Left colon (tissue), 2 donors: ENCODE measurements at places on chromosomes 2 and 18. TPM values are rescaled to one million over a fixed set of nuclear protein-coding genes. Genes with fewer than 3 reads are reported as not detected.

DNA sequence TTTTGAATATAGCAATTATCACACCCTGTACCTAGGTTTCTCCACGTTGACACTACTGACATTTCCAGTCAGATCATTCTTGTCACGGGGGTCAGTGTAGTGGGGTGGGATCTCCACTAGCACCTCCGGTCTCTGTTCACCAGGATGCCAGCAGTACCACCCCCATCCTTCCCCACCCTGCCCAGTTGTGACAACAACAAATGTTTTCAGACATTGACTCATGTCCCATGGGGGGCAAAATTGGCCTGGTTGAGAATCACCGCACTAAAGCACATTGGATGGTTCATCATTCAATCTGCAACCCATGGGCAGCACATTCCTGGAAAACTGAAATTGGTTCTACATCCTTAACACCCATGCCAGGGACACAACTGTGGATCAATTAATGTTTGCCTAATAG, 32.3 kb downstream of the FEZ2 start:
- no peak for DNase-seq

GRCh38 chr2:149727927-149728326, 140.4 kb upstream of the MMADHC start:
- no peak for DNase-seq

- DNase-seq, result no peak
These were observed 357.7 kb upstream of the HNRNPA3 start for GRCh38 chr2:176854878-176855277.

DNA sequence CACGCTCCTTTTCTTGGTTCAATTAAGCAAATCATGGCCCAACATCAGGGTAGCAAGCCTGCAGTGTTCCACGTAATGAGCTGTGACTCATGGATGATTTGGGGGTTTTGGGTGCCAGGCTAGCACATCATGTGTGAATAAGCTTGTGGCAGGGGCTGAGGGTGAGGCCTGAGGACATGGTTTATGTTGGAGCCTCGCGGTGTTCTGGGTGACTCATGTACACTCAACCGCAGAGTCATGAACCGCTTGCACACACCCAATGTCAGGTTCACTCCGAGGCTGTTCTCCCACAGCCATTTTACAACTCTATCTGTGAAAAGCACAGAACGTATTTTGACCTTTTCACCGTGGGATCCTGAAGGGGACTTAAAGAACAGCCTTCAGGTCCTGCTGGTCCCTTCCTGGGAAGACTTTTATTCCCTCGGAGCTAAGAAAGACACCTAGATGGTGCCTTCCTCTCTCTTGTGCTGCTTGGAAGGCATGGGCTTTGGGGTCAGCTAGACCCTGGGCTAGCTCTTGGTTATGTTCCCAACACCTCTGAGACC, 139.9 kb upstream of the ZEB2 start:
- peak; percentile 30 for DNase-seq

DNA sequence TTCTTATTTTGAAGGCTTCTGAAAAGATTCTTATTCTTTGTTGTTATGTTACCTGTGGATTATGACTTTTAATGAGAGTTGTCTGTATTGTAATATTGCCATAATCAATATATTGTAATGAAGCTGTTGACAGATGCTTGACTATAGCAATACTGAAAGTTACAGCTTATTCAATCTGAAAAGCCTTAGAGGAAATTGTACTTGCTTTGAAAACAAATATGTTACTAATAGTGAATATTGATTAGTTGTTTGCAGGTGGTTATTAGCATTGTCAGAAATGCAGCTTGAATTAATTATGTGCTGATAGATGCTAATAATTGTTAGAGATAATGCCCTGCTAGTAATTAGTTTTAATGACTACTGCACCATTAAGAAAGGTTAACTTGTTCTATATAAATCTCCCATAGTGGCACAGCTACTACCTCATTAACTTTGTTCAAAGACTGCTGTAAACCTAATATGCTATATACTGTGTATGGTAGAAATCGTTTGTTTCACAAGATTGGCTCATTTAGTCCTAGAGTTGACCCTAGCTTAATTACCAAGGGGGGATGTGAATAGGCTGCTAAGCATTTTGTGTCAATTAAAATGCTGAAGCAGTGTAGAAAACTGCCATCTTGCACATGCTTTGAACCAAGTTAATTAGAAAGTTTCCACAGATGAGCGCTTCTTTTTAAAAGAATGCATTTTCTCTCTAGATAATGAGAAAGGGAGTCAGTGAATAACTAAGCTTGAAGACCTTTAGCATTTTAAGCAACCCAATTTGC, 30.5 kb downstream of the SLC39A10 start:
- no peak for DNase-seq

Gene SULT1C4
- 0.46 TPM for total RNA-seq

Gene NABP1
- total RNA-seq, result 19.0 TPM

DNA sequence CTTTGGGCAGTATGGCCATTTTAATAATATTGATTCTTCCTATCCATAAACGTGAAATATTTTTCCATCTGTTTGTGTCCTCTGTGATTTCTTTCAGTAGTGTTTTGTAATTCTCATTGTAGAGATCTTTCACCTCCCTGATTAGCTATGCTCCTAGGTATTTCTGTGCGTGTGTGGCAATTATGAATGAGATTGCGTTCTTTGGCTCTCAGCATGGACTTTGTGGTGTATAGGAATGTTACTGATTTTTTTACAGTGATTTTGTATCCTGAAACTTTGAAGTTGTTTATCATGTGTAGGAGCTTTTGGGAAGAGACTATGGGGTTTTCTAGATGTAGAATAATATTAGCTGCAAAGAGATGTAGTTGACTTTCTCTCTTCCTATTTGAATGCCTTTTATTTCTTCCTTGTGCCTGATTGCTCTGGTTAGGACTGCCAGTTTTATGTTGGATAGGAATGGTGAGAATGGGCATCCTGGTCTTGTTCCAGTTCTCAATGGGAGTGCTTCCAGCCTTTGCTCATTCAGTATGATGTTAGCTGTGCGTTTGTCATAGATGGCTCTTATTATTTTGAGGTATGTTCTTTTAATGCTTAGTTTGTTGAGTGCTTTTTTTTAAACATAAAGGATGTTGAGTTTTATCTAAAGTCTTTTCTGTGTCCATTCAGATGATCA, 27.0 kb upstream of the THUMPD2 start:
- no peak for DNase-seq

DNA sequence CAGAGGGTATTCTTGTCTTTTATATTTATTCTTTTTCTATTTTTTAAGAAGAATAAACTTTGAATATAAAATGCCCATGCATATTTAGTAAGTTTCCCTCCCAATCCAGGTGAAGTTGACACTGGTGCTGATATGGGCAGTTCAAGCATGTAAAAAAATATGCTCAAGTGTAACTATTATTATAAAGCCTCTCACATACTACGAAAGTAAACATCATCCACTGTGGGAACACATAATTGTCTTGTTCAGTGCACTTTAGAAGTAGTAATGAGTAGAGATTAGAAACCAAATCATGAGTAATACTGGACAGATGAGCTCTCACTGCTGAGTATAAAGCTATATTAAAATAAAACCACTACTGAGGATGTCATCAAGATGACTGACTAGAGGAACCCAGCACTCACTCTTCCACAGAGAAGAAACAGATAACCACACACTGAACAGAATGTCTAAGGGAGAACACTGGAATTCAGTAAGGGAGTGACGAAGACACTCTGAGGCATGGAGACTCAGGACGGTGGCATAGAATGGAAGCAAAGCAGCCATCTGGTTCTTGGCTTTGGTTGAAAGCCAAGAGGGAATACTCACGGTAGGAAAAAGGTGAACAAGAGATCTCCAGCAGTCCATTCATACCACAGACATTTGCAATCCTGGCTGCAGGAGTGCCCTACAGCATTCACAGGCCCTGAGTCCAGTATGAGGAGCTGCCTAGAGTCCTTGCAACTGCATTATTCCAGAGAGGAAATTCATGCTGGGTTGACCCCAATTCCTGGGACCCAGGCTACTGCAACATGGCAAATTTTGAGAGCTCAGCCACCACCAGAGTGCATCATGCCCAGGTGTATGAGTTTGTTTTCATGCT, 9.5 kb upstream of the FAM110C start:
- DNase-seq, result no peak

- no peak for DNase-seq
These were observed 49.0 kb upstream of the SP3 start for GRCh38 chr2:174014011-174014698.

- DNase-seq, result no peak
These were observed 47.6 kb upstream of the FAM124B start for GRCh38 chr2:224449212-224450147.

Gene GREB1L
- 0.28 TPM for total RNA-seq
